Erythroblast (primary cell): ENCODE measurements at places on chromosomes 13 and 19.

DNA sequence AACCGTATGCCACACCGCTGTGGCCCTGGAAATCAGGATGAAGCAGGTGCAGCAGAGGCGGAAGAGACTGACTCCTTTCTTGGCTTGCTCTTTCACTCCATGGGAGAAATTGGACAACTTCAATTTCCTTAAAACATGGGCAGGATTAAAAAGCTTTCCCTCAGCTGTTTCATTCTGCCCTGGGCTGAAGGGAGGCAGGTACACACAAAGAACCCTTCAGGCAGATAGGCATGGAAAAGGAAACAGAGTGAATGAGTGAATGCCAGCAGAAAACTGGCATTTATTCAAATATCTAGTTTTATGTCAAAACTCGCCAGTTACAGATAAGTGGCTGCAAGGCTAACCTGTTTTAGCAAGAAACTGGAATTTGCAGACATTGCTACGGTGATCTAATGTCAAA lies 71.0 kb upstream of the SLC15A1 start:
- no peak for DNase-seq

DNA sequence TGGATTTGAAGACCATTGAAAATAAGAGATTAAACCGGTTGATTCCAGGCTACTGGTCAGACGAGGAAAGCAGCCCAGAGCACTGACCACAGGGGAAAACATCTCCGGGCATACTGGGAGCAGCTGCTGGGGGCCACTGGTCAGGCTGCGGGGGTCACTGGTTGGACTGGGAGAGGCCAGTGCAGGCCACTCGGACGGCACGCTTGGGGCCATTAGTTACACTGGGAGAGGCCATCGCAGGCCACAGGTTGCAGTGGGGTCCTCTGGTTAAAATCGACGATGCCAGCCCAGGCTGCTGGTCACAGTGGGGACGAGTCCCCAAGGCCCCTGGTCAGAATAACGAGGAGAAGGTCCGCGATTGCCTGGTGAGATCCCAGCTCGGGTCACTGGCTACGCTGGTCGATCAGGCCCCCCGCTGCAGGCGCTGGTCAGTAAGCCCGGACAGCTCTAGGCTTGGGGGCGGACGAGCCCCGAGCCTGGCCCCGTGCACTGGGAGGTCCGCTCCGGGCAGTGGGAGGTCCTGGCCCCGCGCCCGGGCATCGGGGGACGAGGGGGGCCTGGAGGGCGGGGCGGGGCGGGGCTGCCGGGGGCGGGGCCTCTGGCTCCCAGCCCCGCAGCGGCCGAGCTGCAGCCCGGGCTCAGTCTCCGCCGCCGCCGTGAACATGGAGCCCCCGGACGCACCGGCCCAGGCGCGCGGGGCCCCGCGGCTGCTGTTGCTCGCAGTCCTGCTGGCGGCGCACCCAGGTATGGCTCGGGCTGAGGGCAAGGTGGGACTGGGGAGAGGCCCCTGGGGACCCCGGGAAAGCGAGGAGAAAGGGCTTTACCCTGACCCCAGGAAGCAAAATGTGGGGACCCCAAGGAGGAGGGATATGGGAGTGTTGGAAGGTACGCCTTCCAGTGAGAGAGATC lies at the start of gene BCAM:
Gene BCAM (plus strand): TSS at position 641 of the 909 bp plus-strand sequence. CDS start 22 bp downstream, at position 663.
- peak; percentile 55 for DNase-seq

DNA sequence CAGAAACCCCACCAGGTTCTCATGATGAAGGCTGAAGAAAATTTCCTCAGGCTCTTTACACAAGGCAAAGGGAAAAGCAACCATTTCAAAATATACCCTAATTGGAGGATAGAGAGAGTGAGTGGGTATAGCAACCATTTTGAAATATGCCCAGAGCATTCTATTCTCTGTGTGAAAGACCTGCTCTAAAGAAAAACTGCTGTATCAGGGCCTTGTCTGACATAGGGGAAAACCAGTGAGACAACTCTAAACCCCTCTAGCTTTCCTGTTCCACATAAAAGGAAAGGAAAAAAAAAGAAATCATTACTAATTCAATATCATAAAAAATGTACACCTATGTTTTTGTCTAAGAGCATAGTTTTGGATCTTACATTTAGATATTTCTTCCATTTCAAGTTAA lies 42.3 kb downstream of the TPTE2 start:
- no peak for DNase-seq

DNA sequence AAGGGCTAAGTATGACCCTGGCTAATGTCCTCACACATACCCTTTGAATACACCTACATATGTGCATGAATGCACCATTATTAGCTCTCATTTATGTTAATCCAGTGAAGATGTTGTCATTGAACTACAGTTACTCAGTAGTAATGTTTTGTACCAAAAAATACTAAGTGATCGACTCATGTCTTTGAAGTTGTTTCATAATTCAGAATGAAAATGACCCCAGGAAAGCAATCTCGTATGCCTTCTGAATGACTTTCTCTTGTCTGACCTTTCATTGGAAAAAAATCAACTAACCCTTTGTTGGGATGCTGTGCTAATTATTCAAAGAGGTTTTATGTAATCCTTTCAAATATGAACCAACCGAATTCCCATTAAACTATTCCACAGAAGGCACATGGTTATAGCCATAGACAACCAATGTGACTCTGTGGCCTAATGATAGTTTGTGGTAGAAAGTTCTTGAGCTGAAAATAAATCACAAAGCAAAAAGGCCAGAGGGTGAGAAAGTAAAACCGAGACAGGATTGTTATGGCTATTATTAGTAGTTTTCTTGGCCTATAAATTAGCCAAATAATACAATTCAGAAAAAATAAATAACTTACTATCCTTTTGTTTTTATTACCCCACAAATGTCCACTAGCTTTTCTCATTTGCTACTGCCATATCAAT lies 86.8 kb upstream of the STARD13 start:
- no peak for DNase-seq

DNA sequence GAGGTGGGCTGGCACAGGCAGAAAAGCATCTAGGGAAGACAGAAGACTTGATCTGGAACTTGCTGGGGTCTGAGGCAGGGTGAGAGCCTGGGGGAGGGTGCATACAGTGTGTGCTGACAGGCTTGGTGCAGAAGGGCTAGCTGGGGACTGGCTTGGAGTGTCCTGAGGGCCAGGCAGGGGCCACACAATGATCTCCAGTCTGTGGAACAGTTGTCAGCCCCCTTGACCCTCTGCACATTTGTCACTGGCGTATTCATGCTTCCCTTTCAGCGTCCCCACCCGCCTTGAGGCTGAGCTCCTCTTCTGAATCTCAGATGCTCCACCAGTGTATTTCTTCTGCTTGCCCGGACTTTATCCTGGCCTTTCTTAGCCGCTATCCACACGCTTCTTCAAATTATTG lies 2.8 kb upstream of the MICU2 start:
- DNase-seq, result no peak

GRCh38 chr19:55594996-55595545 lies 4.2 kb downstream of the FIZ1 start:
- no peak for DNase-seq

DNA sequence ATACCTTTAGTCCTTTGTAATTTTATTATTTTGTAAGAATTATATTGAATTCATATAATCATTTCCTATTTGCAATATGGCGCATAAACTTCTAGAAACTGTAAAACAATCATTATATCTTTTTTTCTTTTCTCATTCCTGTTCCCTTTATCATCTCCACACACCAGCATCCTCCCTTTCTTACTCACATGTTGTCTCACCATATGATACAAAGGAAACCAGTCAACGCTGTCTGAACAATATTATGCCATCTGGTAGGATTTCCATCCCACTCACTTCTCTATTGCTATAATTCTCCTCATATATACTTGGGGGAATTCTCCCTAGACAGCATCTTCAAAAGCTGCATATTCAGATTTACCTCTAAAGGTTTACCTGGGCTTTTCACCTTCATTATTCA lies 389.8 kb downstream of the NDFIP2 start:
- DNase-seq, result no peak

- DNase-seq, result no peak
Observed at GRCh38 chr13:113769881-113770280, 10.9 kb downstream of the TMEM255B start.

GRCh38 chr13:26921918-26922317 lies 161.3 kb upstream of the GPR12 start:
- DNase-seq, result no peak

DNA sequence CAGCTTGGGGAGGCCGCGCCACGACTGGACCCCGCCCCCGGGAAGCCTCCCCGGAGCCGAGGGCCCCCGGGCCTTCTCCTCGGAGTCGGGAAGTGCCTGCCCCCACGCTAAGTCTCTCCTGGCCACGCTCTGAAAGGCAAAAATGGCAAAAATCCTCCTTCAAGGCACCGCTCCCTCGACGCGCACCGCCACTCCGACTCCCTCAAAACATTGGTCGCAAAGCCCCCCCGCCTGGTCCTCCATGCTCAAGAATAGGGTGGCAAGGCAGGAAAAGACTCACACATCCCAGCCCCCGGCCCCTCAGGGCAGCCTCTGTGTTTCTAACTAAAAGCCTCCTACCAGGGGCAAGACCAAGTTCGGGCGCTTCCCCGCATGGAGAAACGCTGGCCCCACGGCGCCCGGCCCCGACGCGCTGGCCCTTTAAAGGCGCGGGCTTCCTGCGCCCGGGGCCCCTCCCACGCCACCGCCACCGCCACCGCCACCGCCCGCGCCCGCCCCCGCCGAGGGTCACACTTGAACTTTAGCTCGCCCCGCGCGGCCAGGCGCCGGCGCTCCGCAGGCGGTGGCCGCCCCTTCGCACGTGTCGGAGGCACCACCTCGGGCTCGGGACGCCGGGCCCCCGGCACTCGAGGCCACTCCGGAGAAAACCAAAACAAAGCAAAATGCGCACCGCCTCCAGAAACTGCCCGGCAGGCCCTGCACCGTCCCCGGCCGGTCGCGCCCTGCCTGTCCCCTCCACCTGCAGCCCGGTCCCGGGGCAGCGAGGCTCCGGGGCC lies 1.9 kb downstream of the FOXO1 start:
- DNase-seq, result peak; percentile 67

- no peak for DNase-seq
Observed at GRCh38 chr13:110642291-110642981, 27.1 kb downstream of the NAXD start.

- no peak for DNase-seq
Observed at GRCh38 chr13:29136341-29136740, 316.2 kb downstream of the MTUS2 start.

GRCh38 chr13:24605923-24606372 lies 74.3 kb upstream of the ATP12A start:
- peak; percentile 6 for DNase-seq

DNA sequence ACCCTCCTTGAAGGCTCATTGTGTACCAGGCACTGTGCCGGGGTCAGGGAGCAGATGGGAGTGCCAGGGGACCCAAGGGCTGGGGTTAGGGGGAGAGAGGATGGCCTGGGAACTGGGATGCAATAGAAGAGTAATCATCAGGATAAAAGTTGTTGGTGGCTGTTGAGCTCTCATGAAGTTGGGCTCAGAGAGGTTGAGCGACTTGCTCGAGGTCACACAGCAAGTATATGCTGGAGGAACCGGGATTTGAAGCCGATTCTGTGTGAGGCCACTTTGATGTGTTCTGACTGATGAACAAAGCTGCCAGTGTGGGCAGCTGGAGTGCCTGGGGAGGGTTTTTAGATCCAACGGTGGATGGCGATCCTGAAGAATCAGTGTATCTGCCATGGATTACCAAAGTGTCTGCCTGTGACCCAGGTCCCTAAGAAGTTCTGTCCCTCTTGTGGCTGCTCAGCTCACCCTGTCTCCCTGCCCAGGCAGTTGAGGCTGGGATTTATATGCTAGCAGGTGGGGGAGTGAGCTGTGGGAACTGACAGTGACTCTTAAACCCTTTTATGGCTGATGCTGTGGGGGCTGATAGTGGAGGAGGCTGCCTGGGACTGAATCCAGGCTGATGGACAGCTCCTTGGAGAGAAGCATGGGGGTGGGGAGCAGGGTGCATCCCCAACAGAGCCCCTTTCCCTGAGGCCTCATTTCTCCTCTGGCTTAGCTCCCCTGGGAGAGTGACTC lies 8.3 kb downstream of the ARHGEF18 start:
- DNase-seq, result no peak

DNA sequence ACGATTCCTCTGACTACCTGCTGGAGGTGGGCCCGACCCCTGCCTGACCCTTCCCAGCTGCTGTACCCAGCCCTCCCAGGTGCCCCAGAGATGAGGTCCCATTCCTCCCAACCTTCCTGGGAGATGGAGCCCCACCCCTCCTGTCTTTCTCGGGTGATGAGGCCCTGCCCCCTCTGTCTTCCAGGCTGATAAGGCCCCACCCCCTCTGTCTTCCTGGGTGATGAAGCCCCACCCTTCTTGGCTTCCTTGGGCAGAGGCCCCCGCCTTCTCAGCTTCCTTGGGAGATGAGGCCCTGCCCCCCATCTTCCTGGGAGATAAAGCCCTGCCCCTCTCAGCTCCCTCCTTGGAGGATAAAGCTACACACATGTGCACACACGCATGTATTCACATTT lies 47.9 kb downstream of the CERS4 start:
- DNase-seq, result peak; percentile 24

GRCh38 chr19:54606891-54607784 lies 13.7 kb downstream of the LILRA1 start:
- DNase-seq, result no peak

DNA sequence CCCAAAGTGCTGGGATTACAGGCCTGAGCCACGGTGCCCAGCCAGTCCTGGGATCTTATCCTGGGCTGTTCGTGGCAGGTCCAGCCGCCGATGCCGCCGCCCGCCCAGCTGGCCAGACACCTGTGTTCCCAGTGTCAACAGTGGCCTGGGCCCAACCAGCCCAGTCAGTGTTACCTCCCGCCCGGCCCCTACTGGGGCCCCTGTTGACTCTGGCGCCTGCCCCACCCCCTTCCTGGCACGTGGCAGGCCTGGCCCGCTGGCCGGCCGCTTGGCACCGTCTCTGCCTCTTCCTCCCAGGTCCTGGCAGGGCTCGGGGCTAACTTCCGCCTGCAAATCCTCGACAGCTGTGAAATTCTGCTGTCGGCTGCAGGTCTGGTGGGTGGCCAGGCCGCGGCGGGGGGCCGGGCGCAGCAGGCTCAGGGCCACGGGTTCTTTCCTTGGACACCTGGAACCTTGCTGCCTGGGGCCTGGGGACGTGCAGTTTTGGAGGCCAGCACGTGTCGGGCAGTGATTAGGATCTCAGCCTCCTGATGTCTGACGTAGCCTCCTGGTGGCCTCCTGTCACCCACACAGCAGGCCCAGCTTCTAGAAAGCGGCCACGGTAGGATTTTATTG lies 9.1 kb downstream of the ARID3A start:
- DNase-seq, result no peak

DNA sequence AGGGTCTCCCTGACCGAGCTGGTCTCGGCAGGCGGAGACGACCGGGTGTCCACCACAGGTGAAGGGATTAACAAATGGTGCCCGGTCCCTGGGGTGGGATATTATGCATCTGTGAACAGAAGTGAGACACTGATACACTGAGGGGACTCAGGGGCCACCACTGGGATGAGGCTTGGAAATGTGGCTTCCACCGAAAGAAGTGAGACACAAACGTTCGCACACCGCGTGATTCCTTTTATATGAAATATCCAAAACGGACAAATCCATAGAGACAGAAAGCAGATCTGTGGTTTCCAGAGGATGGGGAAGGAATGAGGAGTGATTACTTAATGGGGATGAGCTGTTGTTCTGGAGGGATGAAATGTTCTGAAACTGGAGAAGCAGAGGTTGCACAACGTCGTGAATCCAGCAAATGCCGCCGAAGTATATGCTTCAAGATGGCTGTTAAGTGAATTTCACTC lies 47.5 kb downstream of the C13orf46 start:
- no peak for DNase-seq
